ENCODE measurements at places on chromosomes 13 and 19.

DNA sequence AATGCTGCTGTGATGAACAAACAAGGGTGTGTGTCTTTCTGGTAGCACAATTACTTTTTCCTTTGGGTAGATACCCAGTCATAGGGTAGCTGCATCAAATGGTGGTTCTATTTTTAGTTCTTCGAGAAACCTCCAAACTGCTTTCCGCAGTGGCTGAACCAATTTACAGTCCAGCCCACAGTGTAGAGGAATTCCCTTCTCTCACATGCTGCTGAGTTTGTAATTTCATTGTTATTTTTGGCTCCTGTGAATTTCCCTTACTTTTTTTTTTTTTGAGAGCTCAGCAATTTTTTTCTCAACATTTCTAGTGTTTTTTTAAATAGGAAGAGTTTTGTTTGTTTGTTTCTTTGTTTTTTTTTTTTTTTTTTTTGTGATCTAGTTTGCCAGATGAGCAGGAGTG lies 37.5 kb upstream of the ADGRE1 start:
- DNase-seq: no peak

GRCh38 chr19:13034636-13035035 lies 39.4 kb downstream of the NFIX start:
- no peak for DNase-seq

DNA sequence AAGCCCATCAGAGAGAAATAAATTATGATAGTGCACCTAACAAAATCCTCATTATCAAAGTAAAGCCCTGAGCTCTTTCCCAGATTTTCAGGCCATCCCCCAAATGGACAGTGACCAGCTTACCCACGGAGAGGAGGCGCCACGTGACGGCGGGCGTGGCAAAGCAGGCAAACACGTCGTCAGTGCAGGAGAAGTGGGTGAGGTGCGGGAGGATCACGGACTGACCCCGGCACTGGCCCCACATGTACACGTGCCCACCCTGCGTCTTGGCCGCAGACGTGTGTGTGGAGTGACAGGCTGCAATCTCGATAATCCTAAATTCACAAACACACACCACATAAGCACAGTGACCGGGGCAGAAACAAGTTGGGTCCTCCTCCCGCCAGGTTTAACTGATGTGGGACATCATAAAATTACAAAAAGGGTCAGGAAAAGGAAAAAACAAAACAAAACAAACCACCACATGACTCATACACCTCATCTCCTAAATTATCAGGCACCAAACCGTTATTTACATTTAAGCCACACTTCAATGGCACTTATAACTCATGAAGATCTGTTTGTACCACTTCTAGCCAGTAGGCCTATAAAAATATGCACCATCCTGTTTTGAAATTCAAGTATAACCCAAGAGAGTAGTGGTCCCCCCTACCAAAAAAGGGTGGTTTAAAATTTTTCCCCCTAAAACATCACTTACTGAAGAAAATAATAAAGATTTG lies 30.1 kb downstream of the RCBTB2 start:
- no peak for DNase-seq

- no peak for DNase-seq
These were observed 16.3 kb downstream of the IL17D start for GRCh38 chr13:20719783-20720182.

DNA sequence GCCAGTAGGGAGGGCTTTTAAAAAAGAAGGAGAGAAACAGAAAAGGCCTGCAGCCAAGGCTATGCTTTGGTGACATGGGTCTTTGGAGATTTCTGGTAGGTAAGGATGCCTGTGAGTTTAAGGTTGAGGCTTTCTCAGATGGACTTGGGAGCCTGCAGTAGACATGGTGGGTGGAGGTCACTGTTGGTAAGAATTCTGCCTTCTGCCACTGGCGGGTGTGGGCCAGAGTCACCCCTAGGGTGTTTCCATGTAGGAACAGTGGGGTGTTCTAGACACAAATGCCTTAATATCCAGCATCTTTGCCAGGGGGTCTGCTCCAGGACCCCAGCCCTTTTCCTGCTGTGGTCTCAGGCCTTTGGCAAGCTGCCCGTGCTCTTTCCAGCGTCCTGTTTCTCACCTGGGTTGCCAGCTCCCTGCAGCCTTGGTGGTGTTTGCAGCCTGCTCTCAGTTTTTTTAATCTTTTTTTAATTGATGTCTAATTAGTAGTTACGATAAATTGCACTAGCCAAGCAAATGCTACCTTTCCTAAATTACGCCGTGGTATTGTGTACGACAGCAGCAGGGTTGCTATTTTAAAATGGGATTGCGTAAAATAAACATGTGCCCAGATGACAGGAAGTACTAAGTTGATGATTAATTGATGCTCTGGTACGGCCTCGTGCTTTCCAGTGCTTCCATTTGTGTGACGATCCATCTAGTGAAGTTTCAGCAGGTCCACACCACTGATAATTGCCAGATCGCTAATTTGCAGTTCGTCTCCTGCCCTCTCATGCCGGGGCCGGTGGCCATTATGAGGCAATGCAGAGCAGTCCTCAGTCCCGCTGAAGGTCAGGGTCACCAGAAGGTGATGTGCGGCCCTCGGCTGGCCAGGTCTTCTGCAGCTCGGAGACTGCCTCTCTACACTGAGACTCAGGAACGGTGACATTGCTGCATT lies 35.3 kb upstream of the NPAS1 start:
- no peak for DNase-seq

DNA sequence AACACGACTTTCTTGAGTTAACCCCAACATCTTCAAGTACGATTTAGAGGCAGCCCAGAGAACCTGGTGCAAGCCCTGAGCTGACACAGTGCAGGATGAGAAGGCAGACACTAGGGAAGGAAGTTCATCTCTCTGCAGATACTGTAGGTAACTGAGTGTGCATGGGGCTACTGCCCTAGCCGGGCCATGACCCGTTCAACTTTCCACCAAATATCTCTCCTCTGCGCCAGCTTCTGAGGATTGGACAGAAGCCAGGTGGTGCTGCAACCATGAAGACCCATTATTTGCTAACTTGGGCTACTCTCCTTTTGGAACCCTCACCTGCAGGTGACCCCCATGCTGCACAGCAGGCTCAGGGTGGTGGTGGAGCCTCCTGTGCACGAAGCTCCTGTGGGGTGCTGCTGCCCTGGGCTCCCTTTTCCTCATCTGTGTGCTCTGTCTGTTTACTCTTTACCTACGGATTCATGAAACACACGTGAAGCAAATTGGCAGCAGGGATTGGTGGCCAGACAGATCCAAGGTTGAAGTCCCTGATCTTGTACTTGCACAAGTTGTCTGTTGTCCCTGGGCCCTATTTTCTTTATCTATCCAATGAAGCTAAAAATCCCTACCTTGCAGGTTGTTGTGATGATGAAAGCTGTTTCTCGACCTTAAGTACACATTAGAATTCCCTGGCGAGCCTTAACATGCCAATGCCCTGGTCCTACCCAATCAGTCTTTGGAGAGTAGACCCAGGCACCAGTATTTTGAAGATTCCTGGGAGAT lies 227.8 kb downstream of the LACC1 start:
- DNase-seq: no peak

- DNase-seq: no peak
These were observed 84.0 kb downstream of the RGCC start for GRCh38 chr13:41541142-41541938.

GRCh38 chr19:13150187-13150930 lies at the start of the genes IER2 and STX10:
Gene IER2 (plus strand): TSS chr19:13150411. CDS start chr19:13153187, 2,776 bp downstream.
Gene STX10 (minus strand): TSS chr19:13150375. CDS start chr19:13150173, 202 bp downstream.
- DNase-seq: peak; percentile 84

- DNase-seq: no peak
These were observed 25.8 kb upstream of the URAD start for GRCh38 chr13:28014301-28014700.

GRCh38 chr19:10655457-10656312 lies 1.5 kb downstream of the ILF3 start:
- no peak for DNase-seq

GRCh38 chr13:42686165-42686564 lies 95.2 kb upstream of the FAM216B start:
- DNase-seq: no peak

- DNase-seq: no peak
These were observed 34.2 kb downstream of the NALCN start for GRCh38 chr13:101382086-101382485.

DNA sequence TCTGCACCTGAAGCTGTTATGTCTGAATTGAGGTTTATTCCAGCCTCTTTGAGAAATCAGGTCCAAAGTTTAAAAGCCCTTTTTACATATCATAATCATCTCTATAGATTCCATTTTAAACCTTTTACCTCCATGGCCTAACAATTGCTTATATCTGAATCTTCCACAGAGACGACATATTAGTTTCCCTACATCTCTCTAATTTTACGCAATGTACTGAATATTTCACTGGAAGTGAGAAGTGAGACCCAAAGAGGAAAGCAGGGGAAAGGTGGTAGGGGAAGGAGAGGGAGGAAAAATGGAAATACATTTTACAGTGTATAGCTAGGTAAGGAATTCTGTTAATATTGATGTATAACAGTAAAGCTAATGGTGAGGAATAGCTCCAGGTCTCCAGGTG lies 189.6 kb downstream of the MZT1 start:
- no peak for DNase-seq

DNA sequence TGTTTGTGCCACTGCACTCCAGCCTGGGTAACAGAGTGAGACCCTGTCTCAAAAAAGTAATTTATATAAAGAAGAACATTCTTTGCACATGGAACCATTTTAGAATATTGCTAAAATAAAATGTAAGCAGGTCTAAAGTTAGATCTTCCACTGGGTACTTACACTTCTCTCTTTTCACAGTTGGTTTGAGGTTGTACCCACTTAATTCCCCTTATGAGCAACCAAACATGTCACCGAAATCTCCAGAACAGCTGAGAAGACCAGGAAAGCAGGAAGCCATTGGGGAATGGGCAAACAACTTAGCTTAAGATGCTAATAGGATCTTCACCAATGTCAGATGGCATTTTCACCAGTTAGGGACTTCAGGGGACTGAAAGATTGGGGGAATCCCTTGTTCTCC lies 18.8 kb downstream of the NLRP4 start:
- DNase-seq: no peak

- no peak for DNase-seq
These were observed 17.8 kb downstream of the COL4A1 start for GRCh38 chr13:110289174-110289573.

GRCh38 chr19:11067356-11068113 lies 21.7 kb upstream of the LDLR start:
- no peak for DNase-seq

DNA sequence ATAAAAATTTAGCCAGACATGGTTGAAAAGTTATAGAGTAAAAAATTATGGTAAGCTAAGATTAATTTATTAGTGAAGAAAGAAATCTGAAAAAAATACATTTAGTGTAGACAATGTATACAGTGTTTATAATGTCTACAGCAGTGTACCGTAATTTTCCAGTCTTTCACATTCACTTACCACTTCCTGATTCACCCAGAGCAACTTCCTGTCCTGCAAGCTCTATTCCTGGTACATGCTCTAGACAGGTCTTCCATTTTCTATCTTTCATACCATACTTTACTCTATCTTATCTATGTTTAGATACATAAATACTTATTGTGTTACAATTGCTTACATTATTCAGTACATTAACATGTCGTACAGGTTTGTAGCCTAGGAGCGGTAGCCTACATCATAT lies 1387.8 kb upstream of the ATXN8OS start:
- DNase-seq: no peak

- no peak for DNase-seq
These were observed 223.2 kb upstream of the PCDH17 start for GRCh38 chr13:57408312-57408711.

DNA sequence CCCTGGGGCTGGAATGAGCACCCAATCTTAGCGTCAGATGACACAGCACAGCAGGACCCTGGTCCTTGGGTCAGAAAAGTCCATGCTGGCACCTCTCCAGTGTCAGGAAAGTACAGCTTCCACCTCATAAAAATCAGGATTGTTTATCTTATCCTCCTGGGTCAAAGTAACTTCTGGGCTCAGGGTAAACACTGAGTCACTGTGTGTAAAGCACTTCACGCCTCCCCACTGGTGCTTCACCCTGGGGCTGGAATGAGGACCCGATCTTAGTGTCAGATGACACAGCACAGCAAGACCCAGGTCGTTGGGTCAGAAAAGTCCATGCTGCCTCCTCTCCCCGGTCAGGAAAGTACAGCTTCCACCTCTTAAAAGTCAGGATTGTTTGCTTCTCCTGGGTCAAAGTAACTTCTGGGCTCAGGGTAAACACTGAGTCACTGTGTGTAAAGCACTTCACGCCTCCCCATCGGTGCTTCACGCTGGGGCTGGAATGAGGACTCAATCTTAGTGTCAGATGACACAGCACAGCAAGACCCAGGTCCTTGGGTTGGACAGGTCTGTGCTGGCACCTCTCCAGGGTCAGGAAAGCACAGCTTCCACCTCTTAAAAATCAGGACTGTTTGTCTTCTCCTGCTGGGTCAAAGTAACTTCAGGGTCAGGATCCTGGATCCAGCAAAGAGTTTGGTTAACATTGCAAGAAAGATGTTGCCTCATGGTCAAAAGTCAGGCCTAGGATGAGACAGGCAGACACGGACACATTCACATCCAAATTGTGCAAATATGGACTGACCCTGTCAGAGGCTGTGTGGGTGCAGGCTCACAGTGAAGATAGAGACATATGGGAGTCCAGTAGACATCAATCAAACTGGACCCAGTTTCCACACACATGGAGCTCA lies 39.2 kb upstream of the CYP2A7 start:
- DNase-seq: no peak

GRCh38 chr13:100987948-100988347 lies 313.4 kb upstream of the TMTC4 start:
- no peak for DNase-seq

All from mesothelial cell of epicardium (in vitro differentiated cells).